LHCN-M2 (cell line): ENCODE measurements at places on chromosomes 2 and 18.
A peak's percentile ranks its signal among the peaks of the same experiment; 100 is the strongest.

DNA sequence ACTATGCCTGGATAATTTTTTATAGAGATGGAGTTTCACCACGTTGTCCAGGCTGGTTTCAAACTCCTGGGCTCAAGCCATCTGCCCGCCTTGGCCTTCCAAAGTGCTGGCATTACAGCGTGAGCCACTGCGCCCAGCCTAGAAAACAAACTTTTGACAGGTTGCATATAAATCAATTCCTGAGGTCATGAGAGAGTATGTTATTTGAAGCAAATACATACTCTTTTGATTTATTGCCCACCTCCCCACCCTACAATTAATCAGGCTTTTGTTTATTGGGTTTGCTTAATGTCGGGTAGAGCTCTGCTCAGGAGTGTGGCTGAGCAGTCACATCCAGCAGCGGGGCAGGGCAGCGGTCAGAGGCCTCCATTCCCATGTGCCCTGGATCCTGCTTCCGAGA, 37.9 kb upstream of the ASB1 start:
- DNase-seq: no peak

DNA sequence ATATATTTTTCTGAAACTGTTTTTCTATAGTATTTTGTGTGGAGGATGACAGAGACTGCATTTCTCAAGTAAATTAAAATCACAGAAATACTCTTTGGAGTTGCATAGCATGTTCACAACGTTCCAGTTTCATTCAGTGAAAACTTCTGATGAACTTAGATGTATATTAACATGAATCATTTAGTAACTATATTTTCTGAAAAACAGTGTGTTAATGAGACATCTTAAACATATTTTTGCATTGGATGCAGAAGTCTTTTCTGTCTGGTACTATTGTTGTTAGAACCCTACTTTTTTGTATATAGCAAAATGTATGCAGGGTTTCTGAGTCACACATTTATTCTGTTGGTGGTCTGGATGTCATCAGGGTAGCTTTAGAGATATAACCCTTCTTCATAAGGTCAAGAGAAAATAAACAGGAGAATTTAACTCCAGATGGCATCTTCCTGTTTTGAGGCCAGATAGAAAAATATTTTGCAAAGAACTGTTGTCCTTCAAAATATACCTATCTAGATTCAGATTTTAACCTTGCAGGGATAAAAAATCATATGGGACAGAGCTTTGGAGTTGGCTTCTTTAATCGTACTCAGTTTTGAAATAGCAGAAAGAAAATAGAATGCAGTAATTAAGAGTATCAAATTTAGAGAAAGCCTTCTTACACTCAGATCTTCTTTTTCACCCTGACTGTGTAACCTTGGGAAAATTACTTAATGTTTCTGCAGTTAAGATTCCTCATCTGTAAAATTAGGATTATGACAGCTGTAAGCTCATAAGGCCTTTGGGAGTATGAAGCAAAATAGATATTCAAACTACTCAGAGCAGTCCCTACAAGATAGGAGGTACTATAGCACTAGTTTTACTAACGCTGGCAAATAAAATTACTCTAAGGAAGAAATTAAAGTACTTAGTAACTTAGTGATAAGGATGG, 5.3 kb downstream of the COL3A1 start:
- peak; percentile 65 for DNase-seq

DNA sequence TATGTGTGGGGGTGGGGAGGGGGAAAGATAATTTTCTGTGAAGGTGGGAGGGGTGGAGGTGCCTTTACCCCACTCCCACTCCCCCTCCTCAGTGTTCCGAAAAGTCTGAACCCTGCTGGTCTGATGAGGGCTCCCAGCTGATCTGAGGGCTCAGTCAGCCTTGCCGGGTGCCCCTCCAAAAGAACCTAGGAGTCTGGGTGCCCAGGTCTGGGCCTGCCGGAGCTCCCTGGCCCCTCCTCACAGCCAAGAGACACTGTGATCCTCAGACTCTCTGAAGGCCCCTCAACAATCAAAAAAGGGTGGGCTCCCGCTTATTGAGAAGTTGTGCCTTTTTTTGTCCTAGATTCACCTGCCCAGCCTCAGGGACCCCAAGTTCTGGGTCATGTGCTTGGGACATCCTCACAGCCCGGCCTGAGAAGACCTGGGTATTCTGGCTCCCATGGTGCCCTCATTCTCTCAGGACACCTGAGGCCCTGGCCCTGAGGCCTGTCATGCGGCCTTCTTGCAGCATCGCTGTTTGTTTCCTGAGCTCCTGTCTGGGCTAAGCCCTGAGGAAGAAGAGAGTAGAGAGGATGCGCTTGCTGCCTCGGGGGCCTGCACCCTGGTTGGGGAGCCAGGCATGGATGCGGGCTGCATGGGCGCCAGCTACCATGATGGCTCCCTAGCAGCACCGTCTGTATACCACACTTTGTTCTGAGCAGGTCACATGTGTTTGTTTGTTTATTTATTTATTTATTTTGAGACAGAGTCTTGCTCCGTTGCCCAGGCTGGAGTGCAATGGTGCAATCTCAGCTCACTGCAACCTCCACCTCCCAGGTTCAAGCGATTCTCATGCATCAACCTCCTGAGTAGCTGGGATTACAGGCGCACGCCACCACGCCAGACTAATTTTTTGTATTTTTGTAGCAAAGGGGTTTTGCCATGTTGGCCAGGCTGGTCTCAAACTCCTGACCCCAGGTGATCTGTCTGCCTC, 44.0 kb downstream of the SDC1 start:
- DNase-seq: no peak

DNA sequence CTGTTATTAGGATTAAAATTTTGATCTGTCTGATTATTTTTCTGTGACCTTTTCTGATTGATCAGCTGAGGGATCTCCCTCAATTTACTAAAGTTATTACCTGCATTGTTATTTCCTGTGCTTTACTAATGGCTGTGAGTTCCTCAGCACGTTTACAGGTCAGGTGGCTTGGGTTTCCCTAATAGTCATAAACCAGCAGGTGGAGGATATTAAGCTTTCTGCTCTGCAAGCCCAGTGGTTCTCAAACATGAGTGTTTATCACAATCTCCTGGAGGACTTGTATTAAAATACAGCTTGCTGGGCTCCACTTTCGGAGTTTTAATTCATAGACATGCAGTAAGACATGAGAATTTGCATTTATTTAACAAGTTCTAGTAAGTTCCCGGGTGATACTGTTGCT, 22.4 kb upstream of the UGP2 start:
- no peak for DNase-seq

DNA sequence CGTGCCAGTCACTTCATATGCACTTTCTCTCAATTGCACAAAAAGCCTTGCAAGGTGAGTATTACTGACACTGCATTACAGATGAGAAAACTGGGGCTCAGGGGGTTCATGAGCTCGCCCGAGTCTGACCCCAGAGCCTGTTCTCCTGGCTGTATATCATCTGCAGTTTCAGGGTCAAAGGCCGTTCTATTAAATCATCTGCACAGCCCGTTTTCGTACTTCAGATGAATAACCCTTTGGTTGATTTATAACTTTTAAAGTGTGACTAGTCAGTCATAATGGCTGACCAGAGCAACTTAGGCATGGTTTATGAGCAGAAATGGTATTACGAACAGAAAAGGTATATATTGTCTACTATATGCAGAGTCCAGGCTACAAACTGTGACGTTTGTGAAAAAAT, 35.3 kb upstream of the NPAS2 start:
- no peak for DNase-seq

- DNase-seq: no peak
Measured at GRCh38 chr18:79819968-79820351, 22.2 kb downstream of the KCNG2 start.

- DNase-seq: no peak
Measured at GRCh38 chr18:13576598-13576997, 149.8 kb downstream of the FAM210A start.

GRCh38 chr2:240388471-240389301, 46.8 kb upstream of the GPC1 start:
- no peak for DNase-seq

DNA sequence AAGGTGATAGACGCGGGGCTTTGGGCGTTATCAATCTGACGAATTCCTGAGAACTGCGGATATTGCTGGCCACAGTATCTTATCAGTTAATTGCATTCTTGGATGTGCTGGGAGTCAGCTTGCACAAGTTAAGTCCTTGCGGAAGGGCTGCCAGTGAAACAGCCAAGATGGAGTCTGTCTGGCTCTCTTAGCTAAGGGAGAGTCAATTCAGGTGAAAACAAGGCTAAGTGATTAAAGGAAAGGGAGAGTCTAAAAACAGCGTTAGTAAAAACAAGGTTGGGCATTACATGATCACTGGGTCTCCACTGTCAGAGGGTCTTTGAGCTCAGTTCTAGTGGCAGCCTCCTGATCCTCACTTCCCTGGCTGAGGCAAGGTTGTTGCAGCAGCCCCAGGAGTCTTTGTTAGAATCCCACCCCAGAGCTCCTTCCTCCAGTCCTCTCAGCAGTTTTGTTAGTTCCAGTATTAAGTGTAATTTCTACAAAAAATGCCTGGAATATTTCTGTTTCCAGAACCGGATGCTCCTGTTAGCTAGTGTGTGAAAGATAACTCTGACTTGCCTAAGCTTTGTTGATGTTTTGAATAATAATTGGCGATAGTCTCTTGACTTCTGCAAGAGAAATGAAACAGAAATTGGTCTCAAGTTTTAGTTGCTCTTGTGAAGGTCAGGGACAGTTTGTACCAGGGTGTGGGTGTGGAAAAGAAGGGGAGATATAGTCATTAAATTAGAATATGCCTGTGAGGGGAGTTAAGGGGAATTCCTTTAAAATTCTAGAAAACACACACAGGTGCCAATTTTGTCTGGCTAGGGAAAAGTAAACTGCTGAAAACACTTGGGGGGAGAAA, 10.6 kb downstream of the CFLAR start:
- peak; percentile 52 for DNase-seq

GRCh38 chr2:74835831-74836674, 2.1 kb downstream of the HK2 start:
- DNase-seq: peak; percentile 53

GRCh38 chr2:239370403-239370802, 30.4 kb downstream of the HDAC4 start:
- DNase-seq: no peak

DNA sequence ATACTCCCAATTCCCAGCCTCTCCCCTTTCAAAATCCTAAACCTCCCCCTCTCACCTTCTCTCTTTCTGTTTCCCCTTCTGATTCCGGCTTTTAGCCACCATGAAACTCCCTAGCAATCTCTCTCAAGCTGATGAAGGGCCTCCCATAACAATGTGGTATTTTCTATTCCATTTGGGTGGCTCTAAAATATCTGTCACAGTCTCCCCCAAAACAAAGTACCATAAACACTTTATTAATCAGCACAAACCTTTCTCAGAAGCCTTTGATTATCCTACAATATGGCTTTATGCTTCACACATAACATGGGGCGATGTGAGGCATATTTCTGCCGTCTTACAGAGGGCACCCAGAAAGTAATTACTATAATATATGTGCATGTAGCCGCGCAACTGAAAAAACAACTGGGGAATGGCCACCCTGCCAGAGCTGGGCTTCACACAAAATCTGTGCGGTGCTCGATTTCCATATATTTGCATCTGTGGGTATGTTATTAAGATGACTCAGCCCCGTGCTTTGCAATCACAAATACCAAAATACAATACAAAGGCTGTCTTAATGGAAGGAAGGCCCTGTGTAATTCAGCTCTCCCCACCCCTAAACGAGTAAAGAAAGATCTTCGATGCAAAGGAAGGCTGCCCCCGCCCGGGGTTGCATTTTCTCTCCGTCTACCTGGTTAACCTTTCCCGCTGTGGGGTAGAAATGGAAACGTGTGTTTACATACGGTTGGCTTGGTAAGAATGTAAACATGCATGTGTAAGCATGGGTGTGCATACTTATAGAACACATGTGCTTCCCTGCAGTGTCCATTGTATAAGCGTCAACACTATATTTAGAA, 81.4 kb downstream of the CELF4 start:
- DNase-seq: no peak

DNA sequence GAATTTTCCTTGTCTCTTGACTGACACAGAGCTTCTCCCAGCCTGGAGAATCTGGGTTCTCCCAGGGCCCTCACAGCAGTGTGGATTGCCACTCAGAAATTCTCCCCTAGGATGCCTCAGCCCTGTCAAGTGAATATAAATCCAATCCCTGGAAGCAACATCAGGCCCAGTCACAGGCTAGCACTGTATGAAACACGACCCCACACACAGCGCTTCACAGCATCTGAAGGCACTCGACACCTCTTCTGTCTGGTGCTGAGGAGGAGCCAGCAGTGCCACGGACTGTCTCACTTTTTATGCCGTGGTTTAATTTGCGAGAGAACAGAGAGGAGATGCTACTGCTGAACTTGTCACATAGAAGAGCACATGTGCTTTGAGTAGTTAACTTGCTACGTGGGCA, 164.5 kb downstream of the NAPG start:
- DNase-seq: no peak

DNA sequence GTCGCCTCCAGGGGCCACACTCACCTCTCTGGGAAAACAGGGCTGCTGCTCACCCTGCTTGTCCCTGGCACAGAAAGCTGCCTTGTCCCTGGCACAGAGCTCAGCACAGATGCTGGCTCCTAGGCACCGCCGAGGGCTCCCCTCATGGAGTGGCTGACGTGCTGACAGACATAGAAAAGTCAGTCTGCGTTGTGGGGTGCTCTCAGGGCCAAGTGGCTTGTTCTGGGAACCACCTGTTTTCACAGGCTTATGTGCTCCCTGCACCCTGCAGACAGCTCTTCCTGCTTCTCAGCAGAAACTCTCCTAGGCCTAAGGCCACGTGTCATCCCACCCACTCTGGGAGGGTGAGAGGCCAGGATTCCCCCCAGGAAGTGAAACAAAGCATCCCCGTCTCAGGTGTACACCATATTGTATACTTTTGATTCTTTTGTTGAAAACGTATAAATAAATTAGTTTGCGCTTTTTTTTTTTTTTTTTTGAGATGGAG, 84.7 kb upstream of the TMEM200C start:
- no peak for DNase-seq

GRCh38 chr18:55713707-55714106, 125.7 kb upstream of the TCF4 start:
- DNase-seq: no peak

- no peak for DNase-seq
Measured at GRCh38 chr18:74459889-74460288, 2.8 kb upstream of the DIPK1C start.

- no peak for DNase-seq
Measured at GRCh38 chr2:241112592-241112991, 10.5 kb upstream of the MTERF4 start.

DNA sequence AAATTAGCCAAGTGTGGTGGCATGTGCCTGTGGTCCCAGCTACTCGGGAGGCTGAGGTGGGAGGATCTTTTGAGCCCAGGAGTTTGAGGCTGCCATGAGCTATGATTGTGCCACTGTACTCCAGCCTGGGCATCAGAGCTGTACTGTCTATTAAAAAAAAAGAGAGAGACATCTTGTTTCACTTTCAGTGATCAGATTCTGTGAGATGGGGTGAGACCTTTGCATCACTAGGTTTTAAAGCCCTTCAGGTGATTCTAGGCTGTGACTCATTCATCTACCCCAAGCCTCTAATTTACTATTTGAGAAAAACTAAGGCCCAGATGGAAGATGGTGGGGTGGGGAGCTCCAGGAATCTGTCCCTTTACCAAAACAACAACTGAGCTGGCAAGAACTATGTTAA, 7.1 kb downstream of the C2orf92 start:
- DNase-seq: no peak

GRCh38 chr18:67783196-67783946, 266.9 kb upstream of the DSEL start:
- peak; percentile 93 for DNase-seq
